ELF-1 (cell line): ENCODE measurements at places on chromosomes 5 and 9.
A peak's percentile ranks its signal among the peaks of the same experiment; 100 is the strongest.

GRCh38 chr5:53915120-53915519 lies 354.7 kb downstream of the NDUFS4 start:
- no peak for DNase-seq

GRCh38 chr9:108150736-108151586 lies 661.4 kb upstream of the KLF4 start:
- DNase-seq, result no peak

GRCh38 chr9:1337169-1337568 lies 287.0 kb downstream of the DMRT2 start:
- no peak for DNase-seq

- peak; percentile 74 for DNase-seq
Measured at GRCh38 chr5:147567917-147568598, 58.2 kb upstream of the DPYSL3 start.

DNA sequence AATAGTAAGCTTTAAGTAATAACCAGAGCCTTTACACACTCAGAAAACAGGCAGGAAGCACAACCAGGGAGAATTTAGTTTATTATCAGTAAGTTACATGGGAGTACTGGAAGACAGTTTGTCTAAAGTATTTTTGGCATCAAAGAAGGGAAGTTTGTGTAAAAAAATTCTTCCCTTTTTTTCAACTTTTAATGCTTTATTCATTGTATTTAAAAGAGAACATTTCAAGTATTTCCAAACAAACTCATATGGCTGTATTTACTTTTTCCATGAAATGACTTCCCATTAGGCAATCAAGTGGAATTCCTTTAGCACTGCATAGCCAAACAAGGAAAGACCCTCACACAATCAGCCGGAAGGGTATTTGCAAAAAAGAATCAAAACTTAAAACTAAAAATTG lies 26.7 kb downstream of the RNF145 start:
- no peak for DNase-seq
